ENCODE measurements at places on chromosomes 13 and 19.

- DNase-seq = no peak
Measured at GRCh38 chr19:40442328-40443130, 1.6 kb downstream of the SERTAD3 start.

GRCh38 chr13:40564342-40565001 lies 102.0 kb downstream of the FOXO1 start:
- DNase-seq = no peak

DNA sequence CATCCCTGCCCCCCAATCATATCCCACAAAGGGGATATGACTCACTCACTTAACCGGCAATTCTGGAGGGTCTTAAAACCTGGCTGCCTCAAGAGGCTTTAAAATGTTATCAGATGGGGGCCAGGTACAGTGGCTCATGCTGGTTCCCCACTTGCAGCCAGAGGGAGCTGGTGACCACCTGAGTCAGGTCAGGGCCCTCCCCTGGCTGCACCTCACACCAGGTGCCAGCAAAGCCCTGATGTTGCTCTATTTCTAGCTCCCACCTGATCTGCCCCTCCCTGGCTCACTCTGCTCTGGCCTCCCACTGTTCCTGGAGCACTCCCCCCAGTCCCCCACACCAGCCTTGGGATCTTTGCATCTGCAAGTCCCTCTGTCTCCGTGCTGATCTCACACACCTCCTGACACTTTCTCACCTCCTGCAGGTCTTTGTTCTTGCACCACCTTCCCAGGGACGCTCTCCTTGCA lies 14.2 kb downstream of the HPN start:
- DNase-seq = no peak

- no peak for DNase-seq
Measured at GRCh38 chr19:30968210-30968609, 381.0 kb downstream of the TSHZ3 start.

GRCh38 chr13:27541386-27541785 lies 78.9 kb downstream of the LNX2 start:
- DNase-seq = no peak

GRCh38 chr13:111304041-111304544 lies 16.3 kb upstream of the TEX29 start:
- no peak for DNase-seq

DNA sequence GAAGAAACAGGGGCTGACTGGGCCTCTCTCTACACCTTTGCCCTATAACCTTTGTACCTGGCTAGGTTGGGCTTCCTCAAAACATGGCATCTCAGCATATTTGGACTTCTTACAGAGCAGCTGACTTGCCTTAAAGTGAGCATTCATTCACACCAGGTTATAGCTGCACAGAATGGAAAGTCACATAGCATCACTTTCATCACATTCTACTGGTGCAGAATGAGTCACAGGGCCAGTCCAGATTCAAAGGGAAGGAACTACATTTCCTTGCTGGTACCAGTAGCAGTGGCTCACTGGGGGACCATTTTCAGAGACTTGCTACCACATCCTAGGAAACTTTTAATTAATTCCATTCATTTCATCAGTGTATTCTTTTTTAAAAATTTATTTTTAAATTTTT lies 20.3 kb upstream of the TPTE2 start:
- no peak for DNase-seq

- DNase-seq = no peak
Measured at GRCh38 chr13:99273128-99273527, 14.9 kb upstream of the GPR18 start.

GRCh38 chr13:46126552-46127357 lies 21.9 kb upstream of the CPB2 start:
- peak; percentile 67 for DNase-seq

DNA sequence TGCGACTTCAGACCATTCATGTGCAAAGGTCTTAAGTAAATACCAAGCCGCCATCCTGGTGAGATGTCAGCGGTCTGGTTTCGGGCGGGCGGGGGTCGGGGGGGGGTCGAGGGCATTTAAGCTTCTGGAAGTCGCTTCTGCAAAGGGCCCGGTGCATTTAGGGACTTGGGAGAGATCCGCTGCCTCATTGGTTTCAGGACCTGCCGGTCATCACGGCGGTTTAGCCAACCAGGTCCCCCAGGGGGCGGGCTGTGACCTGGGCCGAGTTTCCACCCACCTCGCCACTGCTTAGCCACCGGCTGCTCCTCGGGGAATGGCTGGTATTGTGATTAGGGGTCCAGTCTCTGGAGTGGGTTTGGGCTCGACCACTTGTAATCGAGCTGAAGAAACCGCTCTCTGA lies 7.8 kb downstream of the ANKLE1 start:
- DNase-seq = peak; percentile 95

- DNase-seq = no peak
Measured at GRCh38 chr13:100130092-100130491, 41.2 kb downstream of the PCCA start.

DNA sequence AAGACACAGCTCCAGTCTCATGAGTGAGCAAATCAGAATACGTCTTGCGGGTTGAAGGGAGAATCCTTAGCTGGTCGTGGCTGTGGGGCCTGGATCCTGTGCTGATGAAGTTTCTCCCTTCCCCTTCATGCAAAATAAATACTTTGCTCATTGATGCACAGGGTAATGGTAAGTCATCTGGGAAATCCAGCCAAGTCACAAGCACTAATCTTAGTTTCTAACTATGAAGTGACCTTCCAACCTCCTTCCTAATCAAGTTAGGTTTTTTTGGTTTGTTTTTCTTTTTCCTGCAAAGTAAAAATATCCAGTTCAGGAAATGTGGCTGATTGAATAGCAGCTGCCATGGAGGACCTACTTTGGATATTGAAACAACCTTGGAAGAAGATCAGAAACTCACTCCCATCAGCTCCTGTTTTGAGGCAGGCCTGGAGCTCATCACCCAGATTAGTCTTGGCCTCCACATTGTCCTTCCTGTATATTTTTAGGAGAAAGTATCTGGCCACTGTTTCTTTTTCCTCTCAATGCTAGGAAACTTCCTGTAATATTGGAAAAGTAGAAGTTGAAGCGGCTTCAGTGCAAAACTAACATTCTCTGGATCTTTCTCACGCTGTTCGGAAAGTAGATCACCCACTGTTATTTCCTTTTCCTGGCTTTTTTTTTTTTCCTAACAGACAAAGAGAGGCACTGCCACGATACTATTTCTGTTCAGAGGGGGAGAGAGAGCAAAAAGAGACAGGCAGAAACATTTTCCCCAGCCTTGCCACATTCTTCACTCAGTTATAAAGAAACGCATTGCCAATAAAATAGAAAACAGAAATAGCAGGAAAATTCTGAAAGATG lies 12.3 kb upstream of the ARL11 start:
- no peak for DNase-seq

GRCh38 chr13:78460176-78460575 lies 143.2 kb downstream of the POU4F1 start:
- DNase-seq = no peak

- DNase-seq = no peak
Measured at GRCh38 chr13:51929699-51930098, 67.9 kb downstream of the CCDC70 start.

DNA sequence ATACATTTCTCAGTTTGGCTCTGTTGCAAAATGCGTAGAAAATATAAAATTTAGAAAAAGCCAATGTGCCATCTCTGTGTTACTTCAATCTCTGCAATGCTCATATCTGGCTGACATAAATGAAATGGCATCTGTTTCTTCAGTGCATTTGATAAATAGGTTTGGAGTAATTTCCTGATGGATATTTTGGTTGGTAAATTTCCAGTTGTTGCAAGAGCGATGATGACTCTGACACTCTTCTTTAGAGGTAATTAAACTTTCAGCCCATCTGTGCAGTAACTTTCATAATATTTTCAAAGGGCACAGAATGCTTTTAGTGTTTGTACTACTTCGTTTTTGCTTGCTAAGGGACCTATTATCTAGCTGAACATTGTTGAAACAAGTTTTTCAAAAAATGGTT lies 1286.4 kb downstream of the PCDH9 start:
- DNase-seq = no peak

DNA sequence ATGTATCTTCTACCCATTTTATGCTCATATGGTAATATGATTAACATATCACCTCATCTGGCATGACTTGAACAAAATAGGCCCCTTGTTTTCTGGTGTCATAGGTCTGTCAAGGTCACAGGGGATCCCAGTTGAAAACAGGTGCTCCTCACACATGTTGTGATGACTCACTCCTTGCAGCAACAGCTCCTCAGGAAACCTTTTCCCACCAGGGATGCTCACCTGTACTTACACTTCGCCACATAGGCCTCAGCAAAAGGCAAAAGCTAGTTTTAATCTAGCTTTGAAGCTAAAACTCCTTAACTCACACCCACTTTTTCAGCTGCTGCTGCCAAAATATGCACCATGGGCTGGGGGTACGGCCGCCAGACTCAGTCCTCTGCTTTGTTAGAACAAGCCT lies 110.0 kb upstream of the SOX21 start:
- DNase-seq = no peak

GRCh38 chr13:73210218-73210883 lies 151.5 kb downstream of the KLF5 start:
- no peak for DNase-seq

GRCh38 chr13:59459972-59460371 lies 703.8 kb downstream of the DIAPH3 start:
- DNase-seq = no peak

DNA sequence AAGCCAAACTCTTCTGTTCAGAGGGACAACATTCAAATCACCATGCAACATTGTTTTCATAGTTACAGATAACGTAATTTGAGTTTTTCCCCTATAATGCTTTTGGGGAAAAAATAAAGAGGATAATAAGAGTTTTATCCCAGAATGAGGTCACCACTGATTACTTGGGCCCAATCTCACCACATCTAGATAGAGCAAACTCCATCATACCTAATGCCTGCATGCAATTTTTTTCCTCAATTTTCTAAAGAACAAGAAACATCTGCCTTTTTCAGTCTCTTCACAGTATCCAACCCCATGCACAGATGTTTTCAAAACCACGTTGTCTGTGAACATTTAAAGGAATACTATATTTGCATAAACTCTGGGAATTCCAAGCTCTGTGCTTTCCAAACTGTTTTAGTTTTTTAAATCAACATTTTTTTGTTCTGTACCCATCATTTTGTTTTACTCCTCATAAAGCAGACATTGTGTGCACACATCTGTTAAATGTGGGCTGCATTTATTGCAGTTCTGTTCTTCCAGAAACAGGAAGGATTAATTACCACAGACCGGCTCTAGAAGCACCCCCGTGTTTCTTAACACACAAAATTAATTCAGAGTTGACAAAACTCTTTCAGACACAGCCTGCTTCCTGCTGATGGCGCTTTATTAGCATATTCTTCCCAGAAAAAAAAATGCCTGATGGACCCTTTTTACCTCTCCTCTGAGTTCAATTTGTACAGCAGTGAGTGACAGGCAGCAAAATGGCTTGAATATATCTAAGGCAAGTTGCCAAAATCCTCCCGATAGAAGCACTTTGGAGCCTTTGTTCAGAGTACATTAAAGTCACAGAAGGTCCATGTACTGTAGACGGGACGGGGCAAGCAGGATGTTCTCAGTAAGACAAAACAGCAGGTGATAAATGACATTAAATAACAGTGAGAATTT lies 1171.9 kb downstream of the EFNB2 start:
- no peak for DNase-seq

DNA sequence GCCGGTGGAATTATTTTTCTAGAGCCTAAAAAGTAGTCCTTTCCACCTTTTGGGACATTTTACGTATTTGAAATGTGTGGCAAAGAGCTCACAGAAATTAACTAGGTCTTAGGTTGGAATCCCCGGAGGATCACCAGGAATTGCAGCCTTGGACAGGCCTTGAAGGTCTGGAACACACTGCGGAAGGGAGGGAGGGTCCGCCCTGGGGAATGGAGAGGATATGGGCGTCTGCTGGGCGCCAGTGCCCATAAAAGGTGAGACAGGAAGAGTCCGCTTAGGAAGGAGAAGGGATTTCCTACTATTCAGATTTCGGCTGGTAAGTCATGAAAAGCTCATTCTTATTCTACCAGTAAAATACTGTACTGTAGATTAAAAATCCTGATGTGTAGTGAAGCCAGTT lies 111.9 kb downstream of the COL4A2 start:
- DNase-seq = no peak

DNA sequence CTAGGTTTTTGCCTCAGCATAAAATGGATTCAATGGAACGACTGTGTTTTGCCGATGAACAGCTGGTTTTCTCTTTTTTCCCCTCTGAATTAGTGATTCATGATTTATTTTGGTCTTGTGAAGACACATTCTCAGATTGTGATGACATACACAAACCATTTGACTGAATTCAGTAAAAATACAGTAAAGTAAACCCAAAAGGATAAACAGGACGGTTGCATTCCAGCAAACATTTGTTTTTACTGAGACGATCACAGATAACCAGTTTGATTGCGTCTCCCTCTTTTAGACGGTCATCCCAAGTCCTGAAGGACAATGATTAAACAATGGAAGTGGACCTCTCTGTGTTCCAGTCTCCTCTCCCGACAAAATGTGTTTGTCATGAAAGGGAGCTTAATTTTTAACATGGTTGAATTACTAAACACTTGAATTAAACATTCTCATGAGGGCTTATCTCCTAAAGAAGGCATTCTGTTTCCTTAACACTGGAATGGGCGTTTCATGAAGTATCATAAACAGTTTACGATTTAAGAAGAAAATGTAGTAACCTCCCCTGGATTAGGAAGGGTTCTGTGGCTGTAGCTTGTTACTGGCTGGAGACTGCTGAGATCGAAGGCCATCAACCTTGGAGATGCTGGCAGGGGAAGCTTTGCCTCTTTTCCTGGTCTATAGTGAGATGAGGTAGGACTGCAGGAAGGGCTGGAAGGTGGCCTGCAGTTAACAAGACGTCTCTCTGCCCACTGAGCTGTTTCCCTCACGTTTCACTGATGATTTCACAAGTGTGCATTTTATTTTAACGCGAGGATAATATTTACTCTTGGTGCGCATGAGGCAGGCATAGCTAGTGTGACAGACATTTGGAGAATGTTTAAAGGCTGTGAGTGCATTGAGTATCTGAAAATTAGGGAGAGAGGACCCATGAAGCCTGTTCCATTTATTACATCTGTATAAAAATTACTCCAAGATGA lies 457.9 kb downstream of the FGF9 start:
- DNase-seq = peak; percentile 31

DNA sequence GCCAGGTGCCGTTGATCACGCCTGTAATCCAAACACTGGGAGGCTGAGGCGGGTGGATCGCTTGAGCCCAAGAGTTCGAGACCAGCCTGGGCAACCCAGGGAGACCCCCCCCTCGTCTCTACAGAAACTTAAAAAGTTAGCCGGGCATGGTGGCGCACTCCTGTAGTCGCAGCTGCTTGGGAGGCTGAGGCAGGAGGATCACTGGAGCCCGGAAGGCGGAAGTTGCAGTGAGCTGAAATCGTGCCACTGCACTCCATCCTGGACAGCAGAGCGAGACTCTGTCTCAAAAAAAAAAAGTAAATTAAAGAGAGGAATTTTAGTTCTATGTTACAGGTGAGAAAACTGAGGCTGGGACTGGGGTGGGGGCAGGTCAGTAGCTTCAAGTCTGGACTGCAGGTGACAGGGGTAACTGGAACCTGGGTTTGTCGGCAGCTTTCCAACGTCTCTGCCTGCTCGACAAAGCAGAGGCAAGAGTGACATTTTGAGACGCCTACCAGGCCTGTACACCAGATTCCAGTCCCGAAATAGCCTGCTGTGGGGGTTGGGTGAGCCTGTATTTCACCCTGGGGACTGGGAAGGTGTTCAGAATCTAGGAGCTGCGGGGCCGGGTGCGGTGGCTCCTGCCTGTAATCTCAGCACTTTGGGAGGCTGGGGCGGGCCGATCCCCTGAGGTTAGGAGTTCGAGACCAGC lies 1.2 kb downstream of the SELENOW start:
- peak; percentile 50 for DNase-seq

- peak; percentile 56 for DNase-seq
Measured at GRCh38 chr19:42596391-42597072, 1.8 kb upstream of the CEACAM8 start.

All from AG08396 (cell line).